ENCODE measurements at places on chromosomes 2 and 18. TPM values are rescaled to one million over a fixed set of nuclear protein-coding genes. Genes with fewer than 3 reads are reported as not detected.

OR6B3 gene
- not detected for total RNA-seq

CHRNA1 gene
- total RNA-seq, result not detected

PAX3 gene
- not detected for total RNA-seq

HYCC2 gene
- 29.7 TPM for total RNA-seq

RNF152 gene
- not detected for total RNA-seq

C18orf54 gene
- 7.1 TPM for total RNA-seq

HOXD8 gene
- not detected for total RNA-seq

POTEC gene
- not detected for total RNA-seq

SLC8A1 gene
- 0.20 TPM for total RNA-seq

TTR gene
- total RNA-seq, result not detected
